ENCODE measurements at places on chromosomes 11 and 22.
A peak's percentile ranks its signal among the peaks of the same experiment; 100 is the strongest.

DNA sequence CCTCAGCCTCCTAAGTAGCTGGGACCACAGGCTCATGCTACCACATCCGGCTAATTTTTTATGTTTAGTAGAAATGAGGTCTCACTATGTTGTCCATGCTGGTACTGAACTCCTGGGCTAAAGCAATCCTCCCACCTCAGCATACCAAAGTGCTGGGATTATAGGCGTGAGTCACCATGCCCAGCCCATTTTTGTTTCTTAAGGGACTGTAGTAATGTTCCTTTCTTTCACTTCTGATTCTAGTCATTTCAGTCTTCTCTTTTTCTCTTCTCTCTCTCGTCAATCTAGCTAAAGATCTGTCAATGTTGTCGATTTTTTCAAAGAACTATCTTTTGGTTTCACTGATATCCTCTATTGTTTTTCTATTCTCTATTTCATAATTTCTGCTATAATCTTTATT, 111.0 kb upstream of the APOA1 start:
- peak; percentile 32 for DNase-seq

DNA sequence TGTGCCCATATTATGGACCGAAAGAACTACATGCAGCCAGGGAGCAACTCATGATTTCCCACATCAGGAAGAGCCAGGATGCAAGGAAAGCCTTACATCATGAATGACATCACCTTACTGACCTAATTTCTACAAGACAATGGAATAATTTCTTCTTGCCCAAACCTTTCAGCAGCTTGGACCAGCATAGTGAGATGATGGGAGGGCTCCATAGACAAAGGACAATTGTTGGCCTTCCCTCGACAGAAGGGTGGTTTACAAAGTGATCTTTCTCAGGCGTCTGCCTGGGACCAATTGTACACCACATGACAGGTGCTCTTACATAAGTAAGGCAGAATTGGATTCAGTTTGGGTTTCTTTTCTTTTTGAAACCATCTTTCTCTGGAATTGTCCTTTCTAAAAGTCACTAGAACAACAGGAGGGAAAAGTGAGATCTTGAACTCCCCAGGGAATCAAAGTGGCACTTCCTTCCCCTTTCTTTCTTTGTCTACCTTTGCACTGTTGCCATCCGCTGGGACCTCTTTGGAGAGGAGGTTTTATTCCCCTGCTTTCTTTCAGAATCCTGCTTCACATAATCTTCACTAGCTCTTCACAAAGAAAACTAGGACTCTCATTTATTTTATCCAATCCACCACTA, 51.7 kb upstream of the PAK1 start:
- DNase-seq: no peak

- no peak for DNase-seq
Observed at GRCh38 chr11:8068605-8069221, 12.3 kb upstream of the TUB start.

- DNase-seq: no peak
Observed at GRCh38 chr11:128532572-128533091, 54.7 kb downstream of the ETS1 start.

DNA sequence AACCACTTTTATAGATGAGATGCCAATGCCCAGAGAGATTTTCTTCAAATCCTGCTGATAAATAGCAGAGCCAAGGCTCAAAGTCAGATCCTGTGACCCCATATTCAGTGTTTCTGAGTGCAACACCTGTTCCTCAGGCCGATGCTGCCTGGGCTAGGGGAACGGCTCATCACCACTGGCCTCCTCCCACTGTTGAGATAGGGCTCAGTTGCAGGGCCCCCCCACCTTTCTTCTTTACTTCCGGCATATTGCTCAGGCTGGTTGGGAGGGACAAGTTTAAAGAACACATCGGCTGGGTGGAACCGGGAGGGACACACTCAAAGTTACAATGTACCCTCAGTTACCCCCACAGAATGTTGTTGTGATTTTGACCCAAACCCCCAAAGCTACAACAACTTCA, 88.3 kb upstream of the CRTAM start:
- DNase-seq: no peak

All from Calu3 (cell line).